ENCODE measurements at places on chromosomes 2 and 18. TPM values are rescaled to one million over a fixed set of nuclear protein-coding genes. Genes with fewer than 3 reads are reported as not detected.

The TSHZ1 gene
- 1.5 TPM for polyA plus RNA-seq

The TCF23 gene
- polyA plus RNA-seq: not detected

DNA sequence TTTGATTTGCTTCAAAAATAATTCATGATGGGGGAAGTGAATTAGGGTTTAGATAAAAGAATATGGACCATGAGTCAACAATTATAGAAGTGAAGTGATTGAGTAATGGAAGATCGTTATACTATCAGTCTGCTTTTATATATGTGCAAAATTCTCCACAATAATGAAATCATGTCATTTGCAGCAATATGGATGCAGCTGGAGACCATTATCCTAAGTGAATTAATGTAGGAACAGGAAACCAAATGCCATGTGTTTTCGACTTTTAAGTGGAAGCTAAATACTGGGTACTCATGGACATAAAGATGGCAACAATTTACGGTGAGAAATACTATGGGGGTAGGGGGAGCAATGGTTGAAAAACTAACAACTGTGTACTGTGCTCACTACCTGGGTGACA, 144.7 kb upstream of the SRD5A2 start:
- no peak for DNase-seq

DNA sequence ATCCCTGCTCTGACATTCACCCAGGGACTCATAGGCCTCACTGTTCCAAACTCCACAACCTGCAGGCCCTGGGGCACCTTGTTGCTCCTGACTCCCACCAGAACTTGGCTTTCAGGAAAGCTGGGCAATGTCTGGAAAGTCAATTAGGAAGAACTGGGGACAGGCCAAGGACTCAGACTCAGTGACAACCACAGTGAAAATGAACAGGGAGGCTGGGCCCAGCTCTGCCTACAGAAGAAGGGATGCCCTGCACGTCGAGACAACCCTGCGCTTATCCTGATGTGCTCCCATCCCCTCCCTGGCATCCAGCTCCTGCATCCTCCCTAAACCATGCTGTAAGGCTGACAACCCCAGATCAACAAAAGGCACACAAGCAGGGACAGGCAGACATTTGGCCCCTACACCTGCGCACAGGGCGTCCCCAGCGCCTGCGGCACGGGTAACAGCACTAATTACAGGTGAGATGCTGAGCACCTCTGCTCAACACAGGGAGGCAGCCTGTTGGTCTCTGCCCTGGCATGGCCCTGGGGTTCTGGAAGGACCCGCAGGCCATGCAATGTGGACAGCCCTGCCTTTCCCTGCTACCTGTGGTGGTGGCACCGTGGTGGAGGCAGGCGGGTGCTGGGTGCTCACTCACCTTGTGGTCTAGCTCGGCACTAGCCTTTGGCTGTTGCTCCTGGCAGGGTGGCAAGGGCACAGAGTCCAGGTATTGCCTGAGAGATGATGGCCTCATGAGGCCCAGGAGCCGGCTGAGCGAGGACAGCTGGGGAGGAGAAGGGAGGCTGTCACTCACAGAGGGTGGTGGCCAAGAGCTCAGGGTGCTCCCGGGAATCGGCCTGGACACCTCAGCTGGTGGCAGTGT, 23.6 kb upstream of the SEMA4C start:
- no peak for DNase-seq

DNA sequence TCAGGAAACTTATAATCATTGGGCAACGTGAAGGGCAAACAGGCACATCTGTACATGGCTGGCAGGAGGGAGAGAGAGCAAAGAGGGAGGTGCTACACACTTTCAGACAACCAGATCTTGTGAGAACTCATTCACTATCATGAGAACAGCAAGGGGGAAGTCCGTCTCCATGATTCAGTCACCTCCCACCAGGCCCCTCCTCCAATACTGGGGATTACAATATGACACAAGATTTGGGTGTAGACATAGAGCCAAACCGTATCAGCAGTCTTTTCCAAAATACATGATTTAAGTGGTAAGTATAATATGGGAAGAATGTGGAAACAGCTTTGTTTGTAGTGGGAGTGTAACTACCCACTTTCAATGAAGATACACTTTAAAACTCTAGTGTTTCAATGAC, 65.0 kb downstream of the EPB41L5 start:
- no peak for DNase-seq

GRCh38 chr2:183027443-183027842, 10.8 kb downstream of the NCKAP1 start:
- DNase-seq: no peak

The CRYBA2 gene
- not detected for polyA plus RNA-seq

- peak; percentile 81 for DNase-seq
These were observed 73.2 kb downstream of the LRRFIP1 start for GRCh38 chr2:237700512-237701032.

GRCh38 chr2:76160670-76161069, 450.0 kb upstream of the GCFC2 start:
- no peak for DNase-seq

- DNase-seq: peak; percentile 84
These were observed 162.6 kb upstream of the SIX3 start for GRCh38 chr2:44778671-44779476.

The PPM1B gene
- 15.3 TPM for polyA plus RNA-seq

DNA sequence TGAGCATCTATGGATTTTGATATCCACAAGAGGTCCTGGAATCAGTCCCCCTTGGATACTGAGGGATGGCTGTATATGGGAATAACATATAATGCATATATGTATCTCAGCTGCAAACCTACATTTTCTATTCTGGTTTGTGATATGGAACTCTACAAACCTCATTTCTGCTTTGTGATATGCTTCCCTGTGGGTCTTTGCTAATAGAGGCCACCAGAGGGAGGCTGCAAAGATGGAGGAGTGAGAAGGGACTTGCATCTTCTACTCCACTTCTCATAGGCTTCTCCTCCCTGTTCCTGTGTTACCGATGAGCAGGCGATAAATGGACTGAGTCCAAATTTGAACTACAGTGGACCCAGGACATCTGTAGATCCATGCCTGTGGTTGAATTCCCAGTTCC, 37.8 kb downstream of the ARID5A start:
- no peak for DNase-seq

Data from B cell (primary cell).